Natural killer cell treated with Interleukin-12 subunit alpha and Interleukin-12 subunit beta and Interleukin-15 and Interleukin-18, amount 100 ng/mL, for 72 hours (primary cell): ENCODE measurements at places on chromosomes 16 and 17. TPM values are rescaled to one million over a fixed set of nuclear protein-coding genes. Genes with fewer than 3 reads are reported as not detected.

The ASB16 gene
- not detected for total RNA-seq

The MYH8 gene
- total RNA-seq: not detected

The EPX gene
- not detected for total RNA-seq

The KCNJ18 gene
- not detected for total RNA-seq

The CACNG5 gene
- not detected for total RNA-seq

The CALB2 gene
- total RNA-seq: not detected

The HBA2 gene
- not detected for total RNA-seq

The GUCY2D gene
- not detected for total RNA-seq

DNA sequence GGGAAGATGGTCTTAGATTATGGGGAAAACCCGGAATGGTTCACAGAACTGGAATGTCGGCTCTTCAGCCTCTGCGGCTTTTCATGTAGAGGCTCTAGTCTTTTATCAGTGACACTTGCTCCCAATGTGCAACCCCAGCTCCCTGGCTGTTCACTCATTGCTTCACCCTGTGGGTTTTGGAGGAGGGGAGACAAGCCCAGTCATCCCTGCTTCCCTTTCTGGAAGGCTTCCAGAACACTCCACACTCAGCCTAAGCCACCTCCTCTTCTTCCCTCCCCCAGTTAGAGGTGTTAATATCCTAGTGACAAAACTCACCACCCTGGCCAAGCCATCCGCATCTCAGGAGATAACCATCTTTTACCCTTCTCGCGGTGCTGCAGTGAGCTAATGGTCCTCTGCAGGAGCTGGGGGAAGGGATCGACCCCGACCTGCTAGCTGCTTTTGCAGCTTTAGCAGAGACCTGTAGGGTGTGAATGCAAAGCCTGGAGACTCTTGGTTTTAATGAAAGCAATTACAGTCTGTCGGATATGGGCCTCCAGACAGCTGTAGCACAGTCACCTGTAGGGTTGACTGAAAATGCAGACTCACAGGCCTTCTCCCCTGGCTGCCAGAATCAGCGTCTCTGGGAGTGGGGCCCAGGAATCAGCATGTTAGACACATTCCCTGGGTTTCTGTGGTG, 24.3 kb upstream of the LASP1NB start:
- H3K27ac ChIP-seq: peak overlapping the region; percentile 91
- peak; percentile 66 for DNase-seq
- peak overlapping the region; percentile 85 for H3K4me3 ChIP-seq
- peaks cover 5% of the 10 kb centered on the region for H3K36me3 ChIP-seq
- H3K27me3 ChIP-seq: no peaks in the 10 kb centered on the region
- peaks cover 46% of the 10 kb centered on the region for H3K4me1 ChIP-seq

- peaks cover 36% of the 10 kb centered on the region for H3K27me3 ChIP-seq
- no peaks in the 10 kb centered on the region for H3K36me3 ChIP-seq
- no peak overlapping the region for H3K27ac ChIP-seq
- peaks cover 6% of the 10 kb centered on the region for H3K4me1 ChIP-seq
- DNase-seq: no peak
These were observed 44.7 kb downstream of the CDH1 start for GRCh38 chr16:68781784-68782183.

- no peak for DNase-seq
- H3K4me1 ChIP-seq: peaks cover 18% of the 10 kb centered on the region
- peak overlapping the region; percentile 7 for H3K4me3 ChIP-seq
- peak overlapping the region; percentile 36 for H3K27ac ChIP-seq
- no peaks in the 10 kb centered on the region for H3K36me3 ChIP-seq
These were observed 8.0 kb downstream of the CCNF start for GRCh38 chr16:2437032-2437790.

DNA sequence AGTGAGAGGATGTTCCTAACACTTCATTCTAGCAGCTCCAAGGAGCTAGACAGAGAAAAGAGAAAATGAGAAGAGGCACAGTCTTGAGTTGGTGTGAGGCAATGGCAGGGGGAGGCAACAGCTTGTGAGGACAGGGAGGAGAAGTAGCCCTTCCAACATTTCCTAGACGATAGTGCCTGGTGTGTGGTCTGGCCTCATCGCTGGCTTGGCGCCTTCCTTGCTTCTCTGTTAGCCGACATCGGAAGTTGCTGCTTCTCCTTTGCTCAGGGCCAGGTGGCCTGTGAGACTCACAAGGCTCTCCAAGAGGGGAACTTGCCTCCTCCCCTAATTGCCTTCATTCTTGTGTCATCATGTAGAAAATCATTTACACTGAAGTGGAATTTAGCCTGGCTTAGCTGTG, 208.7 kb downstream of the MAP2K4 start:
- no peaks in the 10 kb centered on the region for H3K36me3 ChIP-seq
- H3K4me3 ChIP-seq: no peak overlapping the region
- H3K27me3 ChIP-seq: no peaks in the 10 kb centered on the region
- DNase-seq: no peak
- H3K27ac ChIP-seq: no peak overlapping the region

- H3K4me1 ChIP-seq: peaks cover 53% of the 10 kb centered on the region
- peak overlapping the region; percentile 91 for H3K27ac ChIP-seq
- H3K27me3 ChIP-seq: no peaks in the 10 kb centered on the region
- H3K4me3 ChIP-seq: peak overlapping the region; percentile 73
These were observed 2.2 kb upstream of the PDP2 start for GRCh38 chr16:66878067-66878466.

- no peak overlapping the region for H3K27ac ChIP-seq
- no peaks in the 10 kb centered on the region for H3K4me1 ChIP-seq
- H3K36me3 ChIP-seq: no peaks in the 10 kb centered on the region
- no peak for DNase-seq
- H3K4me3 ChIP-seq: no peak overlapping the region
- H3K27me3 ChIP-seq: peaks cover 33% of the 10 kb centered on the region
These were observed 7.8 kb upstream of the TMEM132E start for GRCh38 chr17:34571428-34572130.

GRCh38 chr17:40854175-40854814, 12.7 kb downstream of the KRT12 start:
- no peak overlapping the region for H3K4me3 ChIP-seq
- DNase-seq: no peak
- peaks cover 31% of the 10 kb centered on the region for H3K27me3 ChIP-seq
- H3K4me1 ChIP-seq: no peaks in the 10 kb centered on the region

GRCh38 chr17:7363311-7363710, 8.4 kb downstream of the TMEM95 start:
- DNase-seq: no peak
- no peaks in the 10 kb centered on the region for H3K4me1 ChIP-seq
- no peak overlapping the region for H3K27ac ChIP-seq
- no peaks in the 10 kb centered on the region for H3K36me3 ChIP-seq

- H3K27me3 ChIP-seq: peaks cover 3% of the 10 kb centered on the region
- H3K27ac ChIP-seq: no peak overlapping the region
- peak; percentile 65 for DNase-seq
- peaks cover 34% of the 10 kb centered on the region for H3K4me1 ChIP-seq
These were observed 2.4 kb downstream of the TANC2 start for GRCh38 chr17:62968445-62968923.

- H3K36me3 ChIP-seq: peaks cover 4% of the 10 kb centered on the region
- H3K27ac ChIP-seq: no peak overlapping the region
- peaks cover 6% of the 10 kb centered on the region for H3K4me1 ChIP-seq
- no peak overlapping the region for H3K4me3 ChIP-seq
These were observed 16.6 kb downstream of the KCTD2 start for GRCh38 chr17:75063626-75064025.

DNA sequence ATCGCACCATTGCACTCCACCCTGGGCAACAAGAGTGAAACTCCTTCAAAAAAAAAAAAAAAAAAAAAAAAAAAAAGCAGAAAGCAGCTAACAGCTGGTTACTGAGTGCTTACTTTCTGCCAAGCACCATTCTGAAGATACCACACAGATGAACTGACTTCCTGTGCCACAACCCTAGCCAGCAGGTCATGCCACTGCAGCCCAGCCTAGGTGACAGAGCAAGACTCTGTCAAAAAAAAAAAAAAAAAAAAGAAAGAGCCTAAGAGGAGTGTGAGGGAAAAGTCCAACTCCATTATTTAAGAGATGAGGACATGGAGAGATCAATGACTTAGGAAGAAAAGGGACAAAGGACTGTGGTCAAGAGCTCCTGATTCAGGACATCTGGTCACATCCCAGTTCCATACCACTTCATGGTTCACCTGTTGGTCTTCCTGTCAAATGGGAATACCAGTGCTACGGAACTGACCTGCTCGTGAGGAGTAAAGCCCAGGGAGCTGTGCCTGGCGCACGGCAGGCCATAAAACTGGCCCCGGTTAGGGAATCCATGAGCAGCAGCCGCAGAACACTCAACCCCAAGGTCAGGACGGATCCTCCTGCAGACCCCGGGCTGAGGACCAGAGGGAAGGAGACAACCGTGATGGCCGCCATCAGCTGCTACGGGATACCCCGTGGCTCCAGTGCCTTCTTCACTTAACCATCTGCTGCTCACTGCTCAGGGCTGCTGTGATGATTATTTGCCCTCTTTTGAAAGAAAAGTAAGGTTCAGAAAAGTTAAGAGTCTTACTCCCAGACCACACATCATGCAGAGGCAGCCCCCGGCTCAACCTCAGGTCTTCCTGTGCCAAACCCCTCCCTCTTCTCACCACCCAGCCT, 950 bp downstream of the KLHDC4 start:
- H3K36me3 ChIP-seq: peaks cover 19% of the 10 kb centered on the region
- H3K27ac ChIP-seq: peak overlapping the region; percentile 96
- no peak for DNase-seq
- no peaks in the 10 kb centered on the region for H3K27me3 ChIP-seq
- H3K4me1 ChIP-seq: peaks cover 48% of the 10 kb centered on the region

DNA sequence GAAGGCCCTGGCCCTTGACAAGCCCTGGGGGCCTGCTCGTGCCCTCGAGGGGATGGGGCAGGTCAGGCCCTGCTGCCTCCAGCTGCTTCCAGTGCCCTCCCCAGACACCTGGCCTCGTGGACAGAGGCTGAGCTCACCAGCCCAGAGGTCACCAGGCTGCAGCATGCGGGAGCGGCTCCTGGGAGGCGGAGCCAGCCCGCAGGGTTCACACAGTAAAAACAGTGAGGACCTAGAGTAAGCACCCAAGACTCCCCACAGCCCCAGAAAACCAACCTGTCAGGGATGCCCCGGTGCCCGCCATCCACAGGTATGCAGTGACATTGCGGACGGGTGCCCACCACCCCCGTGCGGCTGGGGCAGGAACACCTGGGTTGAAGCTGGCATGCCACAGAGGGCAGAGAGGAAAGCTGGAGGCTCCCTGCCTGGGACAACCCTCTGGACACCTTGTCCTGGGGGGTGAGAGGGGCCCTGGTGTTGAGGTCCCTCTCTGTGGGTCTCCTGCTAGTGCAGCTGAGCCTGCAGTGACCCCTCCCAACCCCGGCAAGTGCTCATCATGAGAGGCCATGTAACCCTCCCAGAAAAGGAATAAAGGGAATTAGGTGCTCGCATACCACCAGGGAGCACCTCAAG, 62.1 kb downstream of the LMF1 start:
- H3K27me3 ChIP-seq: no peaks in the 10 kb centered on the region
- DNase-seq: no peak
- H3K4me3 ChIP-seq: no peak overlapping the region
- no peak overlapping the region for H3K27ac ChIP-seq

GRCh38 chr17:77684803-77685798, 273.4 kb upstream of the TNRC6C start:
- H3K27me3 ChIP-seq: no peaks in the 10 kb centered on the region
- no peaks in the 10 kb centered on the region for H3K36me3 ChIP-seq
- no peak overlapping the region for H3K4me3 ChIP-seq

- DNase-seq: peak; percentile 94
- H3K27ac ChIP-seq: peak within 1 kb of the TSS; percentile 43
- peaks cover 17% of the 10 kb centered on the region for H3K4me1 ChIP-seq
- no peaks in the 10 kb centered on the region for H3K36me3 ChIP-seq
These were observed at the start of gene VAC14 for GRCh38 chr16:70800781-70801480. Gene VAC14, minus strand, starts transcription at chr16:70801158. Its CDS starts 258 bp downstream, at chr16:70800900.

DNA sequence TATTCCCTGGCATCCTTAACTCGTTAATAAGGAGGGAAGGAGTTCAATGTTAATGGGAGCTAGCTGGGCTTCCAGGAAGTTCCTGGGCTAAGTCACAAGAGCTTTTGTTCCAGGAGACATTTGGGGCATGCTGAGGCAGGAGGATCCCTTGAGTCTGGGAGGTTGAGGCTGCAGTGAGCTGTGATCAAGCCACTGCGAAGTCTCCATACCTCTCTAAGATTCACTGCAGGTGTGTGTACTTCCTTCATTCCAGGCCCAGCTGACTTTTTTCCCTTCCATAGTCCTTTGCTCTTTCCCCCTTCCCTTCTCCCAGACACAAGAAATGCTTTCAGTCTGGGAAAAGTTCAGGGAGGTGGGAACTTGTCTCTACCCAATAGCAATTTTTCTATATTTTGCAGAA, 489.8 kb downstream of the NPIPA7 start:
- peaks cover 12% of the 10 kb centered on the region for H3K27me3 ChIP-seq
- no peaks in the 10 kb centered on the region for H3K4me1 ChIP-seq
- no peak overlapping the region for H3K27ac ChIP-seq
- H3K4me3 ChIP-seq: no peak overlapping the region
- DNase-seq: no peak

DNA sequence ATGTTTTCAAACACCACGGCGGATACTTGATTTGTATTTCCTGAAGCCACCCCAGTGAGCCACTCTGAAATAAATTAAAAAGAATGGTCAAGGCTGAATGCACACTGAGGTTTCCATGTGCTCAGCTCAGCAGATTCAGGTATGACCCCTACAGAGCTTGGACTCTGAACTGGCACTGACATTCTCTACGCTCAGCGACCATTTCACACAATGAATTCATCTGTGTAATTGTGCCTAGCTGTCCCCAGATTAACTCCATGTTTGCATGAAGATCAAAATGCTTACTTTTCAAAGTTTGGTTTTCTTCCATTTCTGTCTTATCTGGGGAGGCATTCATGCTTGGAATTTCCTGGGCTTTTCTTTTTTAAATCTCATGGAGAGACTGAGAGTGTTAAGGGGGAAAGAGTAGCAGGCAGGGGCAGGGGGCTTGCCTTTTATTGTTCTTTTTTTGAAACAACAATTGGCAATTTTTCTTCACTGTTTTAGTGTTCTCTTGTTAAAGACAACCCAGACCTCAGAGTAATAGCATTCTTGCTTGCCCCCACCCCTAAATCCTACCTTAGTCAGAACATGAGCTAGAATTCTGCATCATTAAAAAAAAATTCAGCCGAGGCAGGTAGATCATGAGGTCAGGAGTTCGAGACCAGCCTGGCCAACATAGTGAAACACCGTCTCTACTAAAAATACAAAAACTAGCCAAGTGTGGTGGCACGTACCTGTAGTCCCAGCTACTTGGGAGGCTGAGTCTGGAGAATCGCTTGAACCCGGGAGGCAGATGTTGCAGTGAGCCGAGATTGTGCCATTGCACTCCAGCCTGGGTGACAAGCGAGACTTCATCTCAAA, 85.5 kb upstream of the HNF1B start:
- peaks cover 9% of the 10 kb centered on the region for H3K27me3 ChIP-seq
- no peak overlapping the region for H3K27ac ChIP-seq
- H3K36me3 ChIP-seq: no peaks in the 10 kb centered on the region
- DNase-seq: no peak

- H3K4me1 ChIP-seq: peaks cover 15% of the 10 kb centered on the region
- peaks cover 12% of the 10 kb centered on the region for H3K36me3 ChIP-seq
- DNase-seq: no peak
- peak overlapping the region; percentile 12 for H3K4me3 ChIP-seq
These were observed 26.1 kb downstream of the SPG7 start for GRCh38 chr16:89534252-89534756.

DNA sequence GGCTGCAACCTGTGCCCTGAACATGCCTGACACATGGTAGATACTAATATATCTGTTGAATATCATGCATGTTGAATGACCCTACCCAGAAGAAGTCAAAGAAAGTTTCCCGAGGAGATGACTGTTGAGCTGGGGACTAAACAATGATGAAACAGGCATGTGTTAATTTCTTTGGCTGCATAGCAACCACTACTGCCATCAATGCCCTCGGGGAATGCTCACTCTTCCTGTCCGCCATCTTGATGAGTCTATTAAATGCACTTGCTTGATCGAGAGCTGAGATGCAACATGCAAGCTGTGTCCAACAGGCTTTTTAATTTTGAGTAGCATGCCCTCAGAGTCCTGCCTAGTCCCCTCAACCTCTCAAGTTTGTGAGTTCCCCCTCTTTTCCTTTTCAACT, 31.3 kb downstream of the GRIN2A start:
- no peak overlapping the region for H3K4me3 ChIP-seq
- no peak for DNase-seq
- H3K27ac ChIP-seq: no peak overlapping the region
- H3K36me3 ChIP-seq: no peaks in the 10 kb centered on the region
